ENCODE measurements at places on chromosomes 7 and 10.

DNA sequence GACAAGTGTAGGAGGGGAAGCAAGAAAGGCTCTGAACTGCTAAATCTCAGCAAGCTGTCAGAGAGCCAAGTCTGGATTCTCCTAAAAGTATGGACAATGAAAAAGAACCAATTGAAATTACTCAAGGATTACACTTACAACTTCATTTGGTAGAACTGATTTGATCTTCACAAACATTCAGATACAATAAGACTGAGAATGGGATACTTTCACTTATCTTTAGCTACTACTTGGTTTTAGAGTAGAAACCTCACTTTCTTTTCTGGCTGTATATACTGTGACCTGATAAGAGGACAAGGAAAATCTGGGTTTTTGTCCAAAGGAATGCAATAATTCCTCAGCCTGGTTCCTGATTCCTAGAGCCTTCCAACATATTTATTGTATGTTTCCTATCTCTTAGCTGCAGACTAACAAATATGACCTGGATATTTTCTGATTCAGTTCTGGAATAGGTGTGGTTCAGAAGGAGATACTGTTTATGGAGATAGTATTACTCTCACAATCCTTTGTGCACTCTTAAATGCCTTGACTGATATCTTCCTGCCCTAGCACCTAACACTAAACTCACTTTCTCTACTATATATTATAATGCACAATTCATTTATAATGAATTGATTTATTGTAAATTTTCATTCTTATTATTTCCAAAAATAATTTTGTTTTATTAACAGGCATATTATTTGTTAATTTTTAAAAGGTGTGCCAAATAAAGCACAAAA is 7.3 kb downstream of the SEMA3A start:
- DNase-seq = no peak

DNA sequence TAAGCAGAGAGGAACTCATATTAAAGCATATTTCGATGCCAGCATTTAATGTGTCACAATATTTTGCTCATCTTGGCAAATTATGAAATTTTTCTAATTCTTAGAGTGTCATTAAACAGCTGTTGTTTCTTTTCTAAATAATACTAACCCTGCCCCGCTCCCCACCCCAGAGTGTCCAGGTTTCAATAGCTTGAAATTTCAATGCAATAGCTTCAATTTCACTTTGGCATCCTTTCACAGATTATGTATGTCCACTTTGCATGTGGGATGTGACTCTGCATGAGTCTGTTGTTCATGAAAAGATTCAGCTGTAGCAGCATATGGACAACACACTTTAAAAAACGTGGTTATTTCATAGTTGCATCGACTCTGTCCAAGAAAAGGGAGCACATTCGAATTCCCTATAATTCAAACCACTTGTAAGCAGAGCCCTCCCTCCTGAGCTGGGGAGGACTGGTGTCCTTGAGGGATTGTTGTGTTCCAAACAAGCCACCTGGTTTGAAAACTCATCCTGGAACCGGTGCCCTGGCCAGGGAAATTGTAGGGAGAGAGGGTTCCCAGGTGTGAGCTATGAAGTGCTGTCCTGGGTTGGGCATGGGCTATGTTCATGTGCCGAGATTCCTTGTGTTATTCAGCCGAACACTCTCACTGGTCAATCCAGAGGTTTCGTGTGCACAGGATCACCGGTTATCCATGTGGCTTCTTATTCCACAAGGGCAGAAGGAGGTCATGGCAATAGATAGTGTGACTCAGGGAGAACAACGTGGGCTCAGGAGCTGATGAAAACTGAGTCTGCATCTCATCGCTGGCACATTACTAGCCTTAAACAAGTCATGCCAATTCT is 64.6 kb upstream of the CREB5 start:
- no peak for DNase-seq

DNA sequence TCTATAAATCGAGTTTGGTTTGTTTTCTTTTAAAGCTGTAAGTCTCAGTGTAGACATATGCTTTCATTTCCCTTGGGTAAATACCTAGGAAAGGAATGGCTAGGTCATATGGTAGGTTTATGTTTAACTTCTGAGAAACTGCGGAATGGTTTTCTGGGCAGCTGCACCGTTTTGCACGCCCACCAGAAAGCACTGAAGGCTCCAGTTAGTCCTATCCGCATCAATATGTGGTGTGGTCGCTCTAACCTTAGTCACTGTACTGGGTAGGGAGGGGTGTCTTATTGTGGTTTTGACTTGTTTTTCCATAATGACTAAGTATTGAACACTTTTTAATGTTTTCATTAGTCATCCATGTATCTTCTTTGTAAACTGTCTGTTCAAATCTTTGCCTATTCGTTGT is 279.5 kb upstream of the AKR1E2 start:
- DNase-seq = no peak

- no peak for DNase-seq
These were observed 567.6 kb downstream of the LRMDA start for GRCh38 chr10:75999001-75999400.

- no peak for DNase-seq
These were observed 9.7 kb downstream of the DPYSL4 start for GRCh38 chr10:132196178-132197113.

DNA sequence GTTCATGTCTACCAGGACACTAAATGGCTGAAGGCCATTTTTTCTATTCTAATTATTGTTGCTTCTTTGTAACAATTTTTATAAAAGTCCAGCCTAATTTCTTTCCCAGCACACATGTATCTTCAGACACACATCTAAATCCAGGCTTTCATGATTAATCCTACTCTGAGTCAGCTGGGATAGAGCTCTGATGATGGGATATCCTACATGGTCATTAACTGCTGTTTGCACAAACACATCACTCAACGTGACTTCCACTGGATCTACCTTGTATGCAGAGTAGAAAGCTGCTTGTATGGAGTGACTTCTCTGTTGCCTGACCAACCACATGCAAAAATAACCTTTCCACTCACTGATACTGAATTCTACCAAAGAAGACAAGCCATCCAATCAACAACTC is 260.9 kb downstream of the AHR start:
- DNase-seq = no peak

- DNase-seq = no peak
These were observed 2.9 kb upstream of the FGL2 start for GRCh38 chr7:77202481-77202976.

- DNase-seq = no peak
These were observed 119.7 kb downstream of the VWC2 start for GRCh38 chr7:49893131-49893530.

DNA sequence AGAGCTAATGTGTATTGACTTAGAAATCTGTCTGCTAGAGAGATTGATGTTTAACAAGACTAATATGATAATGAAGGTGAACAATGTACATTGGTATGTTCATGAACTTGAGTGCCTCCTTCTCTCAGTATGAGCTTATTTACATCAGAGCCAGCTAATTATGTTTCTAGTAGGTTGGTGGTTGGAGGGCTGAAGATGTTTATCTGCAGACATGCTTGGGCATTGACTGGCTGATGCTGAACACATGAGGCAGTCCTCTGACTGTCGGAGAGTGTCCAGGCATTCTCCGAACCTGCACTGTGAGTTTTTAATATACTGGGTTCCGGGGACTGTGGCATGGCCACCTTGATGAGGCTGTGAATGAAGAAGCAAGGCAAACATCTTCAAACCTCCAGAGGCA is 47.5 kb downstream of the BMPER start:
- no peak for DNase-seq

DNA sequence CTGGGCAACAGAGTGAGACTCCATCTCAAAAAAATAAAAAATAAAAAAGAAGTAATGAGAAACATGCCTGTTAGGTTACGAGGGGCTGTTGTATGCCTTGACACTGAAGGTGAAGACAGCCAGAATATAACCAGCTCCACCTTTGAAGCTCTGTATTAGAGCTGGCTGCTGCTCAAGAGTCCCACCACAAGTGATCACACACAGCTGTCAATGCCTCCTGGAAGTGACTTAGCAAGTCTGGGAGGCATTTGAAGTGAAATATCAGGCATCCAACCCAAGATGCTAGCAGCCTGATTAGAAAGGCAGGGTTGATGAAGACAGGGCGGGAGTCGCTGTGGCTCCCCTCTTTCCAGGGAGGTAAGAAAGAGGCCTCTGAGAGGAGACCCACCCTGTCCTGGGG is 34.1 kb upstream of the INPP5F start:
- no peak for DNase-seq

DNA sequence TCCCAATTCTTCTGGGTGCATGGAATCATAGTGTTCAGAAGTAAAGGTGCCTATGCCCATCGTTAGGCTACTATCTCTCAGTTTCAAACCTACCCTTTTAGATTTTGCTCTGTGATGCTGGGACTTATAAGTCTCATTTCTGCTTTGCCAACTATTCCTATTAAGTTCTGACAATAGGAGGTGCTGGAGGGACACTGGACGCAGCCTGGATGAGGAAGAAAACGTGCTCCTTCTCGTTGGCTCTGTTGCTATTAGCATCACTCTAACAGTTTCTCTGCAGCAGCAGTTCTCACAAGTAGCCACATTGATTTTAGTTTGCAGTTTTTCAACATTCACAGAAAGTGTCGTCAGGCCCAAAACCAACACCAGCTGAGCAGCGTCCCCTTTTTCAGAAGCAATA is 72.4 kb downstream of the ABCC2 start:
- DNase-seq = no peak

DNA sequence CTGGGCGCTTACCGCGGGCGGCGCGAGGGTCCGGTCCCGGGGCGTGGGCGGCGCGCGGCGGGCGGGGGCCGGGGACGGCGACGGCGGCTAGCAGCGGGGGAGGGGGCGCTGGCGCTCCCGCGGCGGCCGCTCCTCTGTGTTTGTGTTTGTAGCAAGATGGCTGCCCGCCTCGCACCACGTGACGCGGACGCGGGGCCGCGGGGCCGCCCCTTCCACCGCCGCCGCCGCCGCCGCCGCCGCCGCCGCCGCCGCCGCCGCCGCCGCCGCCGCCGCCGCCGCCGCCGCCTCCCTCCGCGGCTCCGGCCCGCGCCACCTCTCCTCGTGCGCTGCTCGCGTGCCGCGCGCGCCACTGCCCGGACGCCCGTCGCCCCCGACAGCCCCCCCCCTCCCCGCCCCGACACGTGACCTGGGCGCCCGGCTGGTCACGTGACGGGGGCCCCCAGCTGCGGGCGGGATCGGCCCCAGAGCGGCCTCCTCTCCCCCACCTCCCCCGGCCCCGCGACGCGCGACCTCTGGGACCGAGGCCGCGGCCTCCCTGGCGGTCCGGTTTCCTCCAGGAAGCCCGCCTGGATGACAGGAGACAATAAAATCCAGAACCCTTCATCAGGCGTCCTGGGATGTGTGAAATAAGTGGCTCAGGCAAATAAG is at the start of gene GIGYF1:
Gene GIGYF1, minus strand, starts transcription at position 153 of the 648 bp plus-strand sequence. CDS start 6,012 bp downstream, outside the sequence.
- DNase-seq = no peak

GRCh38 chr10:124155781-124156435 is 62.5 kb upstream of the CHST15 start:
- DNase-seq = no peak

- no peak for DNase-seq
These were observed 5.7 kb downstream of the ATG9B start for GRCh38 chr7:151018421-151019129.

DNA sequence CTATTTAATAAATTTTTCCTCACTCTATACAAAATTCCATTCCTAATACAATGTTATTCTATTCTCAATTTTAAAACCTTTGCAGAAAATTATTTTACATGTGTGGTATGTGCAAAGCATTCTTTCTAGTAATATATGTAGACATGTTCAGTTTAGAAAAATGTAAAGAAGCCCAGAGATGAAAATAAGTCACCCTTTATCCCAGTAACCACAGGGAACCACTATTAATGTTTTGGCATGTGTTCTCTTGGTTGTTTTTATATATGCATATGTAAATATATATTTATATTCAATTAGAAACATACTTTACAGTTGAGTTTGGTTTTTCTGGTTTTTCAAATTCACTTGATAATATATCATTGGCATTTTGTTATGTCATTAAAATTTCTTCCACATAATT is 14.8 kb upstream of the GLCCI1 start:
- no peak for DNase-seq

DNA sequence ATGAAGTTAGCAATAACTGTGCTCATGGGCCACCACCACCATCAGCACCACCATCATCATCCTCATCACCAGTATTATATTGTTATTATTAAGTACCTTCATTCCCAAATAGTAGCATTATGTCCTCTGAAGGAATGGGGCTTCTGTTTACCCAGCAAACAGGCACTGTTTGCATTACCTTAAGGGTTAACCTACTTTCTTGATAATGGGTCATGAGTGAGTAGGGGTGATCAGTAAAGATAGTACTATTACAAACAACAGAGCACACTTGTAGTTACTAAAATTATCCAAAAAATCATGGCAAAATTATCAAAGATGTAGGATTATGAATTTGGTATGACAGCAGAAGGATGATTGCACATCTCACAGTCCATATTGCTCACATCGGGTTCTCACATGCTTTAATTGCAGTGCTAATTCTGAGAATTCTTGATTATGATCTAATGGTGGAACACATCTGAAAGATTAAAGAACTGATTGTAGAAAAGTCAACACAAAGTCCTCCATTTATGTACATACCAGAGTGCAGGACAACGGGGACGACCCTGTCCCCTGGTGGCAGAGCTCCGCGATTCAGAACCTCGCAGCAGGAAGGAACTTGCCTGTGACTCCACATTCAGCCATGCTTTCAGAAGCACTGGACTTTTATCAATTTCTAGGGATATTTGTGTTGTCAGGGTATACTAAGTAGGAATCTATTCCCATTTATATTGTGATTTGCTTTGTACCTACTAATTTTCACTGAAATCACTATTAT is 31.0 kb downstream of the PDE1C start:
- DNase-seq = no peak

DNA sequence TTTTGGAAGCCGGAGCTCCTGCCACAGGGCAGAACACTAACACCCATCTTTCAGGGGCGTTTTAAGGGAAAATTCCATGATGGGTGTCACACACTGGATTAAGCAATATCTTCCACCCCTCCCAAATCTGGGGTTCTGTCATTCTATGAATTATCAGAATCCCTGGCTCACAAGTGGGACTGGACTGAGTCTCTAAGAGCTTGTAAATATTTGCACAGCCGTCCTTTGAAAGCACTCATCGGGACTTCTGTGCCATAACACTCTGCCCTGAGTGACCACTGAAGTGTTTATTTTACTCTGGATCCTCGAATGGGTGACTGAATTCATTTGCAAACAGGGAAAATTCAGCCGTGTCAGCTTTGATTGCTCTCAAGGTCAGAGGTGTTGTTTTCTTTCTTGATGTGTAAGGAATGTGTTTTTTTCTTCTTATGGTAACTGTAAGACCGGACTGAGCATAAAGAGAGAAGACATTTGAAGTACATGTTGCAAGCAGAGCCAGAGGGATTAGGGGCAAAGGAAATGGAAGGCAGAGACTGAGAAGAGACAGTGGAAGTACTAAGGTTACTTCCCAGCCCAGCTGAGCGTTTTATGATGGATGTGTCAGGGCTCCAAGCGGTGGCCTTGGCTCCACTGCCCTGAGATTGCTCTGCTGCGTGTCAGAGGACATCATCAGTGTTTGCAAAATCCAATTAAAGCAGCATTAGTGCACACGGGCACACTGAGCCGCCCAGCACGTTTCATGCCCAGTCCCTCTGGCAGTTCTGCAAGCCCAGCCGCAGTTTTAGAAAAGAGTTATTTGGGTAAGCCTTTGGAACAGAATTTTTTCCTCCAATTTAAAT is 17.7 kb upstream of the GTPBP4 start:
- no peak for DNase-seq
